ENCODE measurements at places on chromosomes 6 and 20.

- H3K4me3 ChIP-seq, result no peak overlapping the region
- DNase-seq, result no peak
- no peaks in the 10 kb centered on the region for H3K27me3 ChIP-seq
Observed at GRCh38 chr6:159090530-159091480, 46.0 kb upstream of the TAGAP start.

DNA sequence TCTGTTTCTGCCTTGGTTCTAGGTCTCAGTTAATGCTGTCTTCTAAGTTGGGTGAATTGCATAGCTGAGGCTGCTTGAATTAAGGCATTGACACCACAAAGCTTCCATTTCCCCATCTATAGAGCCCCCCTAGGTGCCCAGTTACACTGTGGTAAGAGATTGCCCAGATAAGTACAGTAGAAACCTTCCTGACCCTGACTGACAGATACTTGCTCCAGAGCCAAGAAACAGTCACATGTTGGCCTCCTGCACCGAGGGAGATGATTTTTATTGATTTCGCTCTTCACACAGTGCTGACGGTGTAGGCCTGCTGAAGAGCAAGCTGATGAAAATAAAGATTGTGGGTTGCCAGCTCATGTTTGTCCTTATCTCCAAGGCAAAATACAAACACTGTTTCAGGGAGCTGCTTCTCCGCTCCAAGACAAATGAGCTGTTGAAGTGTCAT is 67.9 kb downstream of the TRMT11 start:
- no peak overlapping the region for H3K27ac ChIP-seq
- DNase-seq, result no peak
- no peak overlapping the region for H3K4me3 ChIP-seq
- H3K4me1 ChIP-seq, result no peaks in the 10 kb centered on the region
- no peaks in the 10 kb centered on the region for H3K27me3 ChIP-seq
- H3K36me3 ChIP-seq, result peaks cover 30% of the 10 kb centered on the region

DNA sequence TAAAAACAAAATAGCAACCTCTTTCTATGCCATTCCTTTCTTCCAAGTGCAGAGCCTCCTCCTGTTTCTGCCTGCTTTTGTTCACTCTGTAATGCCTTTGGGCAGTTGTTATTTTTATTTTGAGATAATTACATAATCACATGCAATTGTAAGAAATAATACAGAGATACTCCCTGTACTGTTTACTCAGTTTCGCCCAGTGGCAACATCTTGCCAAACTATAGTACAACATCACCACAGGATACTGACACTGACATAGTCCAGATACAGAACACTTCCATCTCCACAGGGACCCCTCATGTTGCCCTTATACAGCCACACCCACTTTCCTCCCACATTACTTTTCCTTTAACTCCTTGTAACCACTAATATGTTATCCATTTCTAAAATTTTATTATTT is 59.7 kb downstream of the BANF2 start:
- no peaks in the 10 kb centered on the region for H3K36me3 ChIP-seq
- DNase-seq, result no peak
- no peaks in the 10 kb centered on the region for H3K4me1 ChIP-seq
- H3K27ac ChIP-seq, result no peak overlapping the region
- peaks cover 22% of the 10 kb centered on the region for H3K27me3 ChIP-seq

DNA sequence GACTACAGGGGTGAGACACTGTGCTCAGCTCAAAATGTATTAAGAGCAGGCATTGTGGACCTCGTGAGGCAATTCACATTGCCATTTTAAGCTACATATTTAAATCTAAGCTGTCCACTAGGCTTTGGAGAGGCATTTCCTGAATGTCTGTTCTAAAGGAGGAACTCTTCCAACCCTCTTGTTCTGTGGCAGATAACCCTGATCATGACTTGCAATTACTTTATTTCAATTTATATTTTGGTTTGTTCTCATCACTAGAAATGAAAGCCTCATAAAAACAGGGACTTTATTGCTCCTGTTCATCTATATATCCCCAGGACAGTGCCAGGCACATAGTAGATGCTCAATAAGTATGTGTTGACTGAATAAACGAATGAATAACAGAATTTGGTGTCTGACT is 84.0 kb upstream of the SALL4 start:
- DNase-seq, result no peak
- H3K27ac ChIP-seq, result no peak overlapping the region
- H3K4me1 ChIP-seq, result no peaks in the 10 kb centered on the region
- no peaks in the 10 kb centered on the region for H3K27me3 ChIP-seq

- no peaks in the 10 kb centered on the region for H3K36me3 ChIP-seq
- DNase-seq, result no peak
- H3K4me3 ChIP-seq, result no peak overlapping the region
Observed at GRCh38 chr20:4084721-4085120, 69.4 kb upstream of the RNF24 start.

- H3K27me3 ChIP-seq, result no peaks in the 10 kb centered on the region
- no peak overlapping the region for H3K4me3 ChIP-seq
- H3K4me1 ChIP-seq, result no peaks in the 10 kb centered on the region
Observed at GRCh38 chr6:15945593-15946159, 183.2 kb upstream of the MYLIP start.

DNA sequence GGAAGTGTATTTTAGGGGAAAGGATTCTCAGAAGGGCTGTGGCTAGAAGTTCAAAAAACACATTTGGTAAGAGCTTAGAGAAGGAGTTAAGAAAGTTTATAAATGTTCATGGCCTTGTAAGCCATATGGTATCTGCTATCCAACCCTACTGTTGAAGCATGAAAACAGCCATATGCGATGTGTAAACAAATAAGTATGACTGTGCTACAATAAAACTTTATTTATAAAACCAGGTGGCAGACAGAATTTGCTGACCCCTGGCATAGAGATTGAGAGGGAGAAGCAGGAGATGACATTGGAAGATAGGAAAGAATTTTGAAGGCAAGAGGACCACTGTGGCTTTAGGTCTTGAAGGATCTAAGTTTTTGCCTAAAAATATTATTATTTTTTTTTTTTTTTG is 583.5 kb downstream of the DOK5 start:
- H3K36me3 ChIP-seq, result no peaks in the 10 kb centered on the region
- no peak overlapping the region for H3K27ac ChIP-seq
- H3K27me3 ChIP-seq, result no peaks in the 10 kb centered on the region

DNA sequence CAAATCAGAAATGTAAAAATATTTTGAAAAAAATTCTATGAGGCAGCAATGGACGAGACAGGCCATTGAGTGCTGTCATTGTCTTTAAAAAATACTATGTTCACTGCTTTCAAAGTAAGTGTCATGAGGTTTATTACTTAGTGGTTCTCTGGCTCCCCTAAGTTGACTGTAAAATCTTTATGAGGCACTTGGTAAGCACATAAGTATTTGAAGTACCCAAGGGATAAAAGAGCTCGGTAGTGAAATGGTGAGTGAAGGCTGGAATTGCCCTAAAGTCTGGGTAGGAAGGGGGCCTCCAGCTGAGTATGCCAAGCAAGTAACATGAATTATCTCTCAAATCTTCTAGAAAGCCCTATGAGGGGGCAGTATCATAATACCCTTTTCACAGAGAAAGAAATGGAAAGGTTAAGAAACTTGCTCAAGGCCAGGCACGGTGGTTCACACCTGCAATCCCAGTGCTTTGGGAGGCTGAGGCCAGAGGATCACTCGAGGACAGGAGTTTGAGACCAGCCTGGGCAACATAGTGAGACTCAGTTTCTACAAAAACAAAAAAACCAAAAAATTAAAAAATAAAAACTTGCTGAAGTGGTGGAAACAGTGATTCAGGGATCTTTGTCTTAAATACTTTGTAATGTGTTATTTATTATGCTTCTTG is 5.5 kb upstream of the CTCFL start:
- no peak overlapping the region for H3K4me3 ChIP-seq
- no peaks in the 10 kb centered on the region for H3K36me3 ChIP-seq
- no peaks in the 10 kb centered on the region for H3K4me1 ChIP-seq
- DNase-seq, result no peak

All from MCF 10A (cell line).